ENCODE measurements at places on chromosomes 16 and 17.

- DNase-seq, result no peak
These were observed 50.4 kb downstream of the ARHGAP27 start for GRCh38 chr17:45382226-45382625.

DNA sequence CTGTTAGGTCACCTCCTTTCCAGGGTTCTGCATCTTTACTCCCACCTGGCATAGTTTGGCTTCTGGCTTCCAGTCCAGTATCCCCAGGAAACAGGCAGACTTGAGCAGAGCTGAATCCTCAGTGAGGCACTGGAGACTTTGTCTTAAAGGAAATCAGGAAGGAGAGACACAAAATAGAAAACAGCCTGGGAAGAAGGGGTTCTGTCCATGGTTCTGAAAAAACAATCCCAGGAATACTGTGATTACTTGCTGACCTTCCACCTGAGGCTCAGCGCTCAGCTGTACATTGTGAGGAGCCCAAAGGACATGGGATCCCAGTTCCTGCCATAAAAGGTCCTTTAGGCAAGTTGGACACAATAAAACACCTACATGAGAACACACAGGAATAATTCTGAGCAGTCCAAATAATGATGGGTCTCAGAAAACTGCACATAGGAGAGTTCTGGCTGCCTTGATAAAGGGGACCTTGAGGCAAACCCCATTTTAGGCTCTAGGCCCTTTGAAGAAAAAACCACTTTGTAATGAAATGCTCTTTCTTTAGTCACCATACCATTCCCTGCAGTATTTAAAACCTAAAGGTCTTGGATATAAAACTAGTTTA, 81.4 kb upstream of the CRHR1 start:
- no peak for DNase-seq

- no peak for DNase-seq
These were observed 18.4 kb downstream of the KDM8 start for GRCh38 chr16:27221576-27222248.

DNA sequence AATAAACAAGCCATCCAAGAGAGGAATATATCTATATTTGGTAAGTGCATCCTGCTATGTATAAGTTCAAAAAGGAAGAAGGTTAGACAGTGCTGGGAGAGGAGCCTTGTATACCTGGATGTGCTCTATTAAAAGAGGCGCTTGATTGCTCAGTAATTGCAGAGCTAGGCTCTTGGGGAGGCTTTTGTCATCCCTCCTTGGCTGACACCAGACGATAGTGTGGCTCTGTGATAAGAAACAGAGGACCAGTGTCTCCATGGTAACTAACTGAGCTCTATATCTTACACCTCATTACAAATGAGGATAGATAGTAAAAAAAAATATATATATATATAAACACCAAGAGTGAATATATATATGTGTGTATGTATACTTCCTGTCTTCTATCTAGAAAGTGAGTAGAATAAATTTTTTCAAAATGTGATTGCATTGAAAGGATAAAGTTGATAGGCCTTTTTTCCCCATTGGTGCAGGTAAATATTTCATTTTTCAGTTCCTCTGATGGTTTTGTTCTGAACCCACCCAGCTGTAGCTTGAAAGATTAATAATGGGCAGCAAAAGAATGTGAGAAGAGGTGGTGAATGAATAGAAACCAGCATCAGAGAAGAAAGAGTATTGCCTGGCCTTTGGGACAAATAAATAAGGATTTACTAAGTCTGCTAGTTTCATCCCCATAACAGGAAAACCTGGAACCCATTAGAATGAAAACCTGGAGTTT, 303.7 kb downstream of the ZFHX3 start:
- no peak for DNase-seq

DNA sequence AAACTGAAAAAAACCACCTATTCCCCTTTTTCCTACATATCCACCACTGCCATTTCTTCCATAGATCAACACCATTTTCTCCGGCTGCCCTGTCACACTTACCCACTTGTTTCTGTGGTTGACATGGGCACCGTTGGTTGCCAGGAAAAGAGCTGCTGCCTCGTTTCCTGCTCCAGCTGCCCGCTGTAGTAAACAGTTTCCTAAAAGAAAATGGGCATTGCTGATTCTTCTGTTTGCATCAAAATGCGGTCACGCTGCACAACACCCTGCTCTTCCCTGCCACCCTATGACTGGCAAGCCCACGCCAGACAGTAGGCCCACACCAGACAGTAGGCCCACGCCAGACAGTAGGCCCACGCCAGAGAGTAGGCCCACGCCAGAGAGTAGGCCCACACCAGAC, 46.3 kb downstream of the CYB5D2 start:
- no peak for DNase-seq

DNA sequence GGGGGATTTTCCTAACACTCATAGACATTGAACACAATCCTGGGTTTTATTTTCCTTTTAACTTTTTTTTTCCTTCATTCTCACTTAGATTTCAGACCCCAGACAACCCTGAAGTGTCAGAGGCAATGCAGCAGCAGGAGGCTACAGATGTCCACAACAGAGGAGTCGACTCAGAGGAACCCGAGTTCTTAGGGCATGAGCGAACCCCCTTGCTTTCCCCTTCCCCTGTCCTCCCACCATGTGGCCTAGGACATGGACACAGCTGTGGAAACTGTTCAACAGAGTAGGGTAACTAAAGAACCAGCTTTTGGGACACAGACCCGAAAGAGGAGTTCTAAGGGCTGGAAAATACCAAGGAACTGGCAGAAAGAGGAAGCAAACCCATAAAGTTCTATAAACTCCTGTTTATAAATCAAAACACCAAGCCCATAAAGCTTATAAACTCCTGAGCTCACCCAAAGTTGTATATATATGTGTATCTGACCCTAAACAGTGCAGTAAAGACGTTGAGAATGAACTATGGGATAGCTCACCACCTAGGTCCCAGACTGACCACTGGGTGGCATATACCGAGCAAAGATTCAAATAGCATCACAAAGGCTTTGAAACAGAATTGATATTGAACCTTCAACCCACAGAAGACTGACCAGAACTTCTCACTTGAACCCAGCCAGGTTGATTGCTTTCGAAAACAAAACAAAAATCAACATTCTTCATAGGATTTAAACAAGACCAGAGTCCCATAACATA, 33.9 kb downstream of the CMTM4 start:
- no peak for DNase-seq

DNA sequence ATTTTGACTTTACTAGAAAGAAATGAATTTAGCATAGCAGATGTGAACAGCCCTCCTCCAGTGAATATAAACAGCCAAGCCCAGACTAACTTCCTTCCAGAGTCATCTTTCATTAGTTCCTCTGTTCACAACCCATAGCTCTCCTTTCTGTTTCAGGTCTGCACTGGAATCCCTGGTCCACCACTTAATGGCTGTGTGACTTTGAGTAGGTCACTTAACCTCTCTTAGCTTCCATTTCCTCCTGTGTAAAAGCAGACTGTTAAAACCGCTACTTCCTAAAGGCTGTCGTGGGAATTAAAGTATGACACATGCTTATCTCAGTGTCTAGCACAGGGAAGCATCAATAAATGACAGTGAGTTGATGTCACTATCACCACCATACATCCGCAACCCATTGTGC, 7.5 kb downstream of the SLC6A4 start:
- no peak for DNase-seq

- DNase-seq, result no peak
These were observed 53.9 kb downstream of the USP10 start for GRCh38 chr16:84753412-84754326.

DNA sequence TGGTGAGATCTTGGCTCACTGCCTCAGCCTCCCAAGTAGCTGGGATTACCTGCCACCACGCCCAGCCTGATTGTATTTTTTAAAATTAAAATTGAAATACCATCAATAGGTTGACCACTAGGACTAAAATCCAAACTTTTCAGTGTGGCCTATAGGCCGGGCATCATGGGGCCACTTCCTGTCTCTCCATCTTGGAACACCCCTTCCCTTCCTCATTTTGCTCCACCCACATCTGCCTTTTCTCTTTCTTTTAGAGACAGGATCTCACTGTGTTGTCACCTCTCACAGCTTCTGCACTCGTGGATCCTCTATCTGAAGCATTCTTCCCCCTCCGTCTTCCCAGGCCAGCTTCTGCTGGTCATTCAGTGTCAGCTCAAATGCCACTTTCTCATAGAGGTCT, 57.0 kb downstream of the BMERB1 start:
- DNase-seq, result no peak

GRCh38 chr17:74051348-74051747, 152.1 kb upstream of the RPL38 start:
- DNase-seq, result no peak

DNA sequence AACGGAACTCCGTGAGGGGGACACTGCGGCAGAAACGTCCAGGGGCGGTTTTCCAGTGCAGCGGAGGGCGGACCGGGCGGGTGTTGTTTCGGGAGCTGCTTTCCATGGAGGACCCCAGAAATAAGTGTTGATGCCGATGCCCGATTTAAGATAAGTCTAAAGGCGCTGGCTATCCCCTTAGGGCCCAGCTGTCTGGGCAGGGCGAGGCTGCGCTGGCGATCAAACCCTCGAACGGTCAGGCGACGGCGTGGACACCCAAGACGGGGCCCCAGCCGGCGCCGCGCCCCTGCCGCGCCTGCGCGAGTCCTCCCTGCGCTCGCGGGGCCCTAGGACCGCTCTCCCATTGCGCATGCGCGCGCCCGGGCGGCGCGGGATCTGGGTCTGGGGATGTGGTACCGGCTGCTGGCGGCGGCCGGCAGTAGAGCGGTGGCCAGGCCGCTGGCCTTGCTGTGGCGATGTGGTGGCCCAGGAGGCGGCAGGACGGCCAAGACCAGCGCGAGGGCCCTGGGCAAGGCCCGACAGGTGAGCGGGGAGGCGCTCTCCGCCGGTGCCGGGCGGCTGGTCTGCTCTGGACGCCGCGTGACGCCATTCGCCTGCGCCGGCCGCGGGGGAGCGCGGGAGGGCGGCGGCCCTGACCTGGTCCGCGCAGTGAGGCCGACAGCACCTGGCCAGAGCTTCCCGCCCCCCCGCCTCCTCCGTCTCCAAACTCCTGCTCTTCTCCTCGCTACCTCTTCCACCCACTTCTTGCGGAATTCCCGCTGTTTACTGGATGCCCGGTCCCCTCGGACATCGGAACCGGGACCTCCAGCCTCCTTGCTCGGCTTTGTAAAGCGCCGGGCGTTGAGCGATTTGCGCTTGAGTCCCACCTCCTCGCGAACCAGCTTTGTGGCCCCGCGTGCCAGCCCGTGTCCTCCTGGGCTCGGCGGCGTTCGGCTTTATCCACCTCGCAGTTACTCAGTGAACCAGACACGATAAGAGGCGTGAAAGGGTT, 24.0 kb downstream of the DEF8 start:
- peak; percentile 94 for DNase-seq

DNA sequence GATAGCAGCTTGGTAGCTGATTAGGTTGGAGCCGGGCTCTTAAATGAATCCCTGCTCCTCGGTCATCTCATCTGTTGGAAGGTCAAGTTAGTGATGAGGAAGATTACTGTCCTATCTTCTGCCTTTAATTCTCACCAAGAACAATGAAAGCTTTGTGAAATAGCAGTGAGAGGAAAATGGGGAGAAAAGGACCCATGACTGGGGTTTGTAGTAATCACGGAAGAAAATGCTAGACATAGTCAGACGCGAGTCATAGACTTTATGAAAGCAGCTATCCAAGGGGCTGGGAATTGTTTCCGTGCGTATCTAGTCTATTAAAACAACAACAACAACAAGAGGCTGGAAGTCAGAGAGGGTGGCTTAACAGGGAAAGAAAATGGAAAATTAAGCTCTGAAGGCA, 18.3 kb downstream of the PIK3R5 start:
- DNase-seq, result no peak

DNA sequence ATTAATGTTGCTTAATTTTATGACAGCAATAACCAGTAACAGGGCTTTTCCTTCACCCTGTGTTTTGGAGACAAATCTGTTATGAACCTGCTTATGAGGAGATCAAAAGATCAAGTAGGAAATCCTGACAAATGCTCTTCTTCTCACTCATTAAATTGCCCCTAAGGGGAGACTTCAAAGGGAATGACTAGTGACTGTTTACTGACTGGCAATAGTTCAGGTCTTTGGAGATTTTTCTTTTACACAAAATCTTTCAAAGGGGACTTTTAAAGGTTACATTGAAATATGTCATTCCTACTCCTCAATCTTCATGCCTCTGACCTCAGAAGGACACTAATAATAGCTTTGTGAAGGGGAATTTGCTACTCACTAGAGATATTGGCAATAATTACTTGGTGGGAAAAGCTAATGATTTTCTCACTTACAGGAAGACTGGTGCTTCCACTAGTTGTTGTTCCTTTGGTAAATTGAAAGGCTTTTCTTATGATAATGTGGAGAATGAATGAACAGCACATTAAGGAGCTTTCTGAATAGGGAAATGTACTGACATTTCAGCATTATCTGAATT, 292.9 kb upstream of the CA10 start:
- no peak for DNase-seq

GRCh38 chr16:14302399-14303181, 231.5 kb downstream of the MRTFB start:
- DNase-seq, result no peak
